ENCODE measurements at places on chromosomes 5 and 9.

GRCh38 chr9:18261181-18261580, 212.8 kb upstream of the ADAMTSL1 start:
- no peak for DNase-seq

- no peak for DNase-seq
Observed at GRCh38 chr5:133359861-133360260, 252.5 kb downstream of the FSTL4 start.

DNA sequence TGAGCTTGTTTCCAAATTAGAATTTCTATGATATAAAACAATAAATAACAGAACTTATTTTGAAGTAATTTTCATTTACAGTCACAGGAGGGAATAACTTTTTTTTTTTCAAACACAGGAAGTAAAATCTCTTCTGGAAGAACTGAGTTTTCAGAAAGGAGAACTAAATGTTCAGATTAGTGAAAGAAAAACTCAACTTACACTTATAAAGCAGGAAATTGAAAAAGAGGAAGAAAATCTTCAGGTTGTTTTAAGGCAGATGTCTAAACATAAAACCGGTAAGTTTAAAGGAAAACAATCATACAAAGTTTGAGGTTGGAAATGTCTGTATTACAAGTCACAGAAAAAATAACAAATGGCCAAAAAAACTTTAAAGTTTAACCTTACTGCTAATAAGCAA, 41.6 kb downstream of the RAB14 start:
- DNase-seq: no peak

DNA sequence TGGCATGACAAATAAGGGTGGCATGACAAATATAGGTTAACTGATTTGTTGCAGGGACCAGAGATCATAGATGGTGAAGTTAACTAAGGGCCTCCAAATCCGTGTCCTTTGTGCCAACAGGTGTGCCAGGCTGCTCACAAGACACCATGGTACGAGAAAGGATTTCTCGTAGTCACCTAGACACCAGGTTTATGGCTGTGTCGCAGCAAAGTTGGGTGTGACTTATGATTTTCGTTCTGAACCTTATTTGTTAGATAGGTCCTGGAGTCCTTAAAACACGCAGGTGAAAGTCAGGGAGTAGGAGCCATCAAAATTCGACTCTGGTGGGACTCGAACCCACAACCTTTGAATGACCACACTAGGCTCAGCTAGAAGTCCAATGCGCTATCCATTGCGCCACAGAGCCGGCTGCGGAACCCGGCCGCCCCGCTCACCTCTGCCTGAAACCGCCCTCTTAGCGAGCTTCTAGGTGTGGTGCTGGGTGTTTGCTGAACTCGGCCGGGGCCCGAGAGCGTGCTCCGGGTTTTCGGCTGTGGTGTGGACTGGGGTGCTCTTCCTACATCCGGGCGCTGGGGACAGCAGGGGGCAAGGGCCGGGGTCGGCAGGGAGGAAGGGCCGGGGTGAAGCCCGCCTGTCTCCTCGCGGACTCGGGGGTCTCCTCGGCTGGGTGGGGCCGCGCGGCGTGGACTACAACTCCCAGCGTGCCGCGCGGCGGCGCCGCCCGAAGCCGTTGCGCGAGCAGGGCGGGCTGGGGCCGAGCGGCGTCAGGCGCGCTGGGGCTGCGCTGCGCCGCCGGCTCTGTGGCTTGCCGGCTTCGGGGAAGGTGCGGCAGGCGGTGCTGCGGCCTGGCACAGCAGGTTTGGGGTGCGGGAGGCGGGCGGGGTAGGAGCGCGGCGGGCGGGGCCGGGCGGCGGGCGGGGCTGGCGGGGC, at the start of gene SLC27A4:
Gene SLC27A4 (plus strand): TSS at position 767 of the 930 bp plus-strand sequence. CDS start 2,606 bp downstream, outside the sequence.
- DNase-seq: peak; percentile 72

DNA sequence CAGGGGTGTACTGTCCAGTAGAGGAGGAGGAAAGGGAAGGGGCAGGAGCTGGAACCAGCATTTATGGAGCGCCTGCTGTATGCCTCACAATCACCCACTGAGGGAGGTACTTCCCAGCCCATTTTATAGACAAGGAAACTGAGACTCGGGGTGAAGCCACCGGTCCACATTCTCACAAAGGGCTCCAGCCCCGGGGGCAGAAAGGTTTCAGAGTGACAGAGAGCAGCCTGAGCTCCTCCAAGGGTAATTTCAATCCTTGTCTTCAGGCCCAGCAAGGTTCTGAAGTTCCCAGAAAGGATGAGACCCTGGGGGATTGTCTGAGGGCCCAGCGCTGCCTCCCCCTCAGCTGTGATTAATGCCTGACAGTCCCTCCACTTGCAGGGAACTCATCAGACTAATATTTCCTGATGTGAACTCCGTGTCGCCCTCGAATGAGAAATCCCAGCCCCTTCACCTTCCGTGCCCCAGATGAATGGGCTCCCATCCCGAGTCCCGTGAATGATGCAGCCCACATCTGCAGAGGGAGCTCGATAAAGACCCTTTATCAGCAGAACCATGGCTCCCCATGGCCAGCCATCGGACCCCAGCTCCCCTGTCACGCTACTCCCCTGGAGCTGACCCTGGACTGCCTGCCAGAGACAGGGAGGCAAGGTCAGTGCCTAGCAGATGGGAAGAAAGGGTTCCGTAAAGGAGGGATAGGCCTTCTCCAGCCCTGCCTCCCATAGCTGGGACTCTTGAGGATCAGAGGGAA, 32.1 kb upstream of the MVB12B start:
- no peak for DNase-seq

DNA sequence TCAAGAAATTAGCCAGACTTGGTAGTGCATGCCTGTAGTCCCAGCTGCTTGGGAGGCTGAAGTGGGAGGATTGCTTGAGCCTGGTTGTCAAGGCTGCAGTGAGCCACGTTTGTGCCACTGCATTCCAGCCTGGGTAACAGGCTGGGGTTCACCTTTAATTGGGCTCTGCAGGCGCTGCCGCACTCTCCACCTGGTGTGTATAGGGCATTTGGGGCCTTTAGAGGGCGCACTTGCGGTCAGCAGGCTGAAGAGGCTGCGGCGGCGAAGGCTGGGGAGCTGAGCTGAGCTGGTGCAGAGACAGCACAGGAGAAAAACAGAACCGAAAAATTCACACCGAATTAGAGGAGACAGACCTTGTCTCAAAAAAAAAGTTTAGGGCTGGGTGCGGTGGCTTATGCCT, 31.2 kb downstream of the CDK7 start:
- DNase-seq: no peak

- DNase-seq: no peak
Observed at GRCh38 chr5:54704825-54705224, 187.3 kb downstream of the SNX18 start.

DNA sequence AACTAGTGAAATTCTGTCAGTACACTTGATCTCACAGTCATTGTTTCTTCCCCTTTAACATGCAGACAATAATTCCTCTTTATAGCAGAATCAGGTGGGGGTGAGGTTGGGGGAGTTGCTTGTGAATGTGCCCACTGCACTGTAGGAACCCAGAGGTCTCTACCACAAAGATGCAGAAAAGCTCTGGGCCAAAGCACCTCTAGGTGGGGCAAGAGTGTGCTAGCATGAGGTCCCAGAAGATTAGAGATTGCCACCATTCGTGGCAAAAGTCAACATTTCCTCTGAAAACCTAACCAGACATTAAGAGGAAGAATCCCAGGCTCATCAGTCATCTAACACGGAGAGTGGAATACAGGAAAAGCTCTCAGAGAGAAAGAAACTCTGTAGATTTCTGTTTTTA, 74.5 kb downstream of the PTCD2 start:
- no peak for DNase-seq

DNA sequence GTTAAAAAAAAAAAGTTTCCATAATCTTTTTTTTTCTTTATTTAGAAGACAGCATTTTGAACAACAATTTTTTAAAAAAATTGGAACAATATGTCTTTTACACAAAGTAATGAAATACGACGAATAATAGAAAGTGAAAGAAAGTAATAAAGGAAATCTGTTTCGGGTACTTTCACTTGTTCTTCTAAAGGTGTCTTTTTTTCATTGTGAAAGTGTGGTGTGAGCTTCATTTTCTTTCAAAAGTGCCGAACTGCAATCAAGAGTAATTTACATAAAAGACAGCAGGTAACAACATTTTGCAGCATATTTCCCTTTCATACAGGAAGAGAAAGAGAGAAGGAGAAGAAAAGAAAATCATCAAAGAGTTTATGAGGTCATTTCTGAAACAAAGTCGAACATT, 159.7 kb upstream of the CDH12 start:
- no peak for DNase-seq
